ENCODE measurements at places on chromosomes 5 and 9.
A peak's percentile ranks its signal among the peaks of the same experiment; 100 is the strongest.

DNA sequence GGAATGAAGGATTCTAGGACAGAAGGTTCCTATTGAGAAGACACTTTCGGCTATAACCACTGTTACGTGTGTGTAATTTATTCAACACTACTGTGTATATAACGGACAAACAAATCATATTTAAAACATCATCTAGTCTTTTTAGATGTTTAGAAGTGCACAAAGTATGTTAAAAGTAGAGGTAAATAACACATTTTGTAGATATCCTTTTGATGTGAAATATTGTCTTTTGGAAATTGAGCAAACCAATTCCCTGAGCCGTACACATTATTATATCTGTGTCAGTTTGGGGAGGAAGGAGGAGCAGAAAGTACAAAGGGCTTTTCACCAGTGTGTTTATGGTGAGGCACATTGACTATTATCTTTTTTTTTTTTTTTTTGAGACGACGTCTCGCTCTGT lies 39.1 kb upstream of the ANKRD18A start:
- DNase-seq: no peak

DNA sequence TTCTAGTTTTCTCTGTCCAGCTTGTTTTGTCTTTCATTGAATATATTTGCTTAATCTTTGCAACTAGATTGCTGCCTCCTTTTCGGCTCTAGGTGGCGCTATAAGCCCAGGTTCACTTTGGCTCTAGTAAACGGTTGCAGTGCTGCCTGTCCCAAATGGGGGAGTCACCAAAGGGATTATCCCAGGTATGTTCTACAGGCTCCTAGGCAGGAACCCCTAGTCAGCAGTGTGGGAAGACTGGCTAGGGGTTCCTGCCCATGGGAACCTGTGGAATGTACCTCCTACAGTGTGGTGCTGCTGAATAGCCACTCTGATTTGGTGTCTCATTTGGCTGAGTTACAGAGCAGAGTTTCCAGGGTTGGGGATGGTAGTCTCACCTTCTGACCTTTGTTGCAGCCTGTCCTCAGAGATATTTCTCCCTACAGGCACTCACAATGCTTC lies 85.2 kb downstream of the ARSB start:
- no peak for DNase-seq

DNA sequence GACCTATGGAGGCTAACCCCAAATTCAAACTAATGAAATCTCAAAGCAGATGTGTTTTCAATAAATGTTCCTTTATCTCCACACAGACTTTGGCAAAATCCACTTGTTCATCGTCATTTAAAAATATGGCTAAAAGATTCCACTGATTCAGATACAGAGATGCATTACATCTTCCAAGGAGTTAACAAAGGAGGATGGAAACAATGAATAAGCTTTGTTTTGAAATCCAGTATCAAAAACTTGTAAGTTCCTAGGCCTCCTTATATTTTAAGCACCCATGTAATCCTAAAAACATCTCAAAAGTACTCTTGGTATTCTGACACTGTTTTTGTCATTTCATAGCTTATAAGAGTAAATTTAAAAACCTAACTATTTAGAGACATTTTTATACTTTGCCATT lies 345.6 kb upstream of the ACTBL2 start:
- DNase-seq: no peak

GRCh38 chr9:128084746-128085145 lies 16.7 kb downstream of the SLC25A25 start:
- DNase-seq: no peak

DNA sequence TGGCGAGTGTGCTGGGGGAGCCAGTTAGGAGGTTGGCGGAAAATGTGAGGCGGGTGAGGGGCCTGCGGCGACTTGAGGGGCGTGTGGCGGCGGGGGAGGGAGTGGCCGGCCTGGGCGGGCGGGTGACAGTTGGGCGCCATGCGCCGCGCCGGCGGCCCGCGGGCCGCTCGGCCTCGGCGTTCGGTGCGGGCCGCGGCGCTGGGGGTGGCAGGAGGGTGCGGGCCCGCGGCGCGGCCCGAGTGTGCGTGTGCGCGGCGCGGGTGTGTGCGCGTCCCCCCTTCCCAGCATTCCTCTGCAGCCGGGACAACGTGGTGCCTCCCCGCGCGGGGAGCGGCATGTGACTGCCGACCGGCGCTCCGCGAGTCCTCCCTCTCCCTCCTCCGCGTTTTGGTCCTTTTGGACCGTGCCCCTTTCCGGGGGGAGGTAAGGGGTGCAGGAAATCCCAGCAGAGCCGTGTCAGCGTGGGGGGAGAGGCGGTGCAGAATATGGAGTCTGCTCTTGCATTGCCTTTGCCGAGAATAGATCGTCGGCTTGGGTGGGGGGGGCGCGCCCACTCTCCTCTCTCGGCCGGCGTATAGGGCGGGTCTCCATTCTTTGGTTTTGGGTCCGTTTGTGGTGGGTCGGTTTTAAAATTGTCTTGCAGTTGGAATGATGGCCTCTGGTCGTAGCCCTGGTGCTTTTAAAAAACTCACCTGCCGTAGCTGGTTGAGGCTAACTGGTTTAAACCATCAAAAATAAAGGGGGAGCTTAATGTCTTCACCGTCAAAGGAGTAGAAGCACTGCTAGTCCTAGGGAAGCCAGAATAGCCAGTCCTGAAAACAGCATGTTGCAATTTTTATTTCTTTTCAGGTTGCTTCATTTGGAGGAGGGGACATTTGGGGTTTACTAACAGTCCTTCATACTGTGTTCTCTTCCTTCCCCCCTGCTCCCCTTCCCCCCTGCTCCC lies 2.0 kb downstream of the LARP1 start:
- peak; percentile 53 for DNase-seq

DNA sequence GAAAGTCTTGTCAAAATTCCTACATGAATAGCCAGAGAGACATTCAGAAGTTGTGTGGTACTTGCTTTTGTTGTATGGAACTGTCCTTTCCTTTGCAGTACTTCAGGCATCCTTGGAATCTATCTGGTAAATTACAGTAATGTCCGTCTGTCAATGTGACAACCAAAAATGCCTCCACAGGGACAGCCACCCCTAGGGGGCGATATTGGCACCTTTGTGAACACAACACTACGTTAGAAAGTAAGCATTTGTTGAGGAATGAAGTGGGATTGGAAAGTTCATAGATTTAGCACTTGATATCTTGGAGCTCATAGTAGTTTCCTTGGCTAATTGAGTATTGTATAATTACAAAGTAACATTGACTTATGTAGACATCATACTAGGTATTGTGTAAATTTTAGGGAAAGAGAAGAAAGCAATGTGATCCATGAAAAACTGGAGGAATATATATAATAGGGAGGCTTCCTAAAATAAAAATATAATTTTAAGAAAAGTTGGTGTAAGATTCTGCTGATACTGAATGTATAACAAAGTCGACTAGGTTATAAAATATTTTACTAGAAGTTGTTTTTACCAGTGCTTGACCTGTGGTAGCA lies 32.7 kb downstream of the TMEFF1 start:
- DNase-seq: peak; percentile 67

DNA sequence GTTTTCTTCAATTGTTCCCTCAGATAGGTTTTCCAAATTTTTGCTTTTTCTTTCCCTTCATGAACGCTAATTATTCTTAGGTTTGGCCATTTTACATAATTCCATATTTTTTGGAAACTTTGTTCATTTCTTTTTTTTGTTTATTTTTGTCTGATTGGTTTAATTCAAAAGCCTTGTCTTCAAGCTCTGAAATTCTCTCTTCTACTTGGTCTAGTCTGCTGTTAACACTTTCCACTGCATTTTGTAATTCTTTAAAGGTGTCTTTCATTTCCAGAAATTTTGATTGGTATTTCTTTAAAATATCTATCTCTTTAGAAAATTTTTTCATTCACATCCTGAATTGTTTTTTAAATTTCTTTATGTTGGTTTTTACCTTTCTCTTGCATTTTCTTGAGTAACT lies 63.9 kb upstream of the VLDLR start:
- no peak for DNase-seq

DNA sequence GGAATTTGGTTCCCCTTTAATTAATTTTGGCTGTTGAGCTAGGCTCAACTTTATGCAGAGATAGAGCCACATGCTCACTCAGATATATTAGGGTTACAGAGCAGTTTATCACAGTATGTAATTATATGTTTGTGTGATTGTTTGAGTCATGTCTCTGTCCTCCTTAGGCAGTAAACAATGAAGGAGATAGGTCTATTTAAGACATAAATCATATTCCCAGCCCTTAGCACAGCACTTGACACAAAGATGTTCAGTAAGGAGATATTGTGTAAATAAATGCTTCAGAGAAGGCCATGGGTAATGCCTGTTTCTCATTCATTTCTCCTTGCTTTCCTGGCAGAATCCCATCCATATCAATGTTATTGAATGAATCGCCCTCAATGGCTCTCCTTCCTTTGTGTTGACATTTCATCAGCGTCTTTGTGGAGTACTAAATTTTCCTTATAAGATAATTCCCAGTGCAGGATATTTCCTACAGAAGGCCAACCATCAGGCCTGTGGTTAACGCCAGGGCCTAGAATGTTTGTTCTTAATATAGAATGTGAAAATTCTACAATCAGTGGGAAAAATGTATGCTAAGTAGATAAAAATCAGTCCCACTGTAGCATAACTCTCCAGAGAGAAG lies 408.0 kb downstream of the EBF1 start:
- no peak for DNase-seq

DNA sequence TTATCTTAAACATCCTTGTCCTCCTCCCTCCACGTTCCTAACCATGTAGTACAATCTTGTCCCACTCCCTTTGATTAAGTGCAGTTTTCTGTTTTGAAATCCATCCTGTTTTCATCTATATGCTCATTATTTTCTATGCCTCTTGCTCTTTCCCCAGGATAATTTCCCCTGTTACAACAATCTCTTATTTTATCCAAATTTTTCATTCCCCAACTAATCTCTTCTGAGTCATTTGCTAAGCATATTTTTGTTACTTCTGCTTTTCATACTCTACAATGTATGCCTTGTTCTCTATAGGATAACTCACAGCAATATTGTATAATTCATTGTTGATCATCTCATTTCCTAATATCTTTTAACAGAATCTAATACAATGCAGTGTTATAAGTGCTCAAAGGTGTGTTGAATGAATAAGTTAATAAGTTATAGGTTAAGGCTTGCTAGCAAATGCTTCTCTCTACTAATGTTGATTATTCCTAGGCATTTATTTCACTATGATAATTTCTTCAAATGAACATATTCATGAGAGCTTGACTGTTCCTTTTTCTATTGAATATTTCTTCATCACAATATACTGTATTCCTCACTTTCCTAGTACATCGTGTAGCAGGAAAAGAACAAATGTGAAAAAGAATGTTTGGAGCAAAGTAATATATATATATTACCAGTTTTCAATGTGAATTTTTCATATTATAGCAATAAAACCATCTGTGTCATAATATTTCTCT lies 1.5 kb downstream of the OMD start:
- DNase-seq: no peak

- no peak for DNase-seq
These were observed 36.2 kb downstream of the DDX46 start for GRCh38 chr5:134794819-134795218.

GRCh38 chr5:72951671-72952468 lies 4.0 kb upstream of the FCHO2 start:
- DNase-seq: no peak

DNA sequence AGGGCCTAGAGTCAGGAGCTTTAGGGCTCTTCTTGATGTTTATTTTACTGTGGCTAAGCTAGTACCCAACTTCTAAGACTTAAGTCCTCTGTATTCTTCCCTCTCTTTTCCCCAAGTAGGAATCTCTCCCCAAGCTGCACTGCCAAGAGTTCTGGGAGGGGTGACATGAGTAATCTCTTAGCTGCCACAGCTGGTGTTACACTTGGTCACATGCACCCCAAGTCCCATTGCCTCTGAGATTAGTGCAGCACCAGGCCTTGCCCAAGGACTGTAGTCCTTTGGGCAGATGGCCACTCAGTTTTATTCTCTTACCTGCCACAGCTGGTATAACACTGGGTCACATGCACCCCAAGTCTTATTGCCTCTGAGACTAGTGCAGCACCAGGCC lies 114.7 kb upstream of the RIOK2 start:
- no peak for DNase-seq

DNA sequence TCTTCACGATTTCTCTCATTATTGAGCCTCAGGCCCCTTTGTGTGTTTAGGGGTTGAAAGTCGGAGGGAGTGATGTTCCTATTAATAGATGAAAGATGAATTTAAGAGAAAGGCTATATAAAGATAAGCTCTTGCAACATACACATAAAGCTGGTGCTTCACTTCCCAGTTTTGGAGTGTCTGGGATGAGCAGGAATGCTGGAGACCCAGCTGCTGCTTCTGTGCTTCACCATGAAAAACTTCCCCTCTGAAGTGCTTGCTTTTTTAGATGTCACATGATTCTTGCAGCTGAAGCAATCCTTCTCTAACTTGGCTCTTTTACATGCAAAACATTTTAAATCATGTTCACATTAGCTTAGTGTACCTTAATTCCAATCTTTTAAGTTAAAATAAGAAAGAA lies 19.7 kb upstream of the SNCAIP start:
- no peak for DNase-seq

DNA sequence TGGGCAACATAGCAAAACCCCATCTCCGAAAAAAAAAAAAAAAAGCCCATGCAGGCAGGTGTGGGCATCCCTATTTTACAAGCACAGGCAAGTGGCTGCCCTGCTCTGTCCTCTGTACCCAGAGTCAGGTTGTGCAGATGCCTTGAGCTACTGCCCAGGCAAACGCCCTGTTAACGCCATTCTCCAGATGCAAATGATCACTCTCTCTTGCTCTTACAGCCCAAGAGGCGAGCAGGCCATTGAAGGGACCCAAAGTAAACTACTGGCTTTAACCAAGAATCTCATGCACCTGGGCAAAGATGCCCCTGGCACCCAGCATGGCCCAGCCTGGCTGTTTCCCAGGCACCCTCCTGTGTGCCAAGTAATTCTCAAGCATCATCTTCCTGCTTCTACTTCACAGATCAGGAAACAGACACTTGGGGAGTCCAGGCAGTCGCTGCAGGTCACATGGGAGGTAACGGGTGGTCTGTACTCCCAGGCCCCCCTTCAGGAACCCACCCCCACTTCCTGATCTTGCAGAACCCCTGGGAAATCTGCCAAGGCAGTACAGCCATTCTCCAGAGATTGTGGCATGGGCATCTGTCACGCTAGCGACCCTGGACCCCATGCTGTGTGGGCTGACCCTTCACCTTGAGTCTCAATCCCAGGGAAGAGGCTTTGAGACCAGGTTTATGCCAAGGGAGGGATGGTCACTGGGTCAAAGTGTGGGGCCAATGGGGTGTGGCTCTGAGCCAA lies 14.2 kb downstream of the EEIG1 start:
- peak; percentile 8 for DNase-seq

GRCh38 chr9:92327283-92327850 lies 1.6 kb downstream of the CENPP start:
- no peak for DNase-seq

Measured in CD4-positive, alpha-beta T cell treated with Interleukin-17A for 4 hours (primary cell).